K562 (cell line): ENCODE measurements at places on chromosomes 16 and 17. TPM values are rescaled to one million over a fixed set of nuclear protein-coding genes. Genes with fewer than 3 reads are reported as not detected.

DNA sequence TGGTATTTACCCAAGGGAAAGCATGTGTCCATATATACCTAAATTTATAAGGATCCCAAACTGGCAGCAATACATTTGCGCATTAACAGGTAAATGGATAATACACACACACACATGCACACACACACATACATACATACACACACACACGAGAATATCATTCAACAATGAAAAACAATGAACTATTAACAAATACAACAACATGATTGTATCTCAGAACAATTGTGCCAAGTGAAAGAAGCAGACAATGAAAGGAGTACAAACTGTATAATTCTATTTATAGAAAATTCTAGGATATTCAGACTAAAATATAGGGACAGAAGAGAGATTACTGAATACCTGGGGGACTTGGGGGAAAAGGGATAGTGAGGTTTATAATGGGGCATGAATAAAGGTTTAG is 323.0 kb downstream of the KCNJ2 start:
- no peak for DNase-seq
- no peak overlapping the region for H3K4me3 ChIP-seq
- no peaks in the 10 kb centered on the region for H3K4me1 ChIP-seq
- H3K36me3 ChIP-seq: no peaks in the 10 kb centered on the region
- H3K27ac ChIP-seq: no peak overlapping the region
- H3K27me3 ChIP-seq: no peaks in the 10 kb centered on the region

DNA sequence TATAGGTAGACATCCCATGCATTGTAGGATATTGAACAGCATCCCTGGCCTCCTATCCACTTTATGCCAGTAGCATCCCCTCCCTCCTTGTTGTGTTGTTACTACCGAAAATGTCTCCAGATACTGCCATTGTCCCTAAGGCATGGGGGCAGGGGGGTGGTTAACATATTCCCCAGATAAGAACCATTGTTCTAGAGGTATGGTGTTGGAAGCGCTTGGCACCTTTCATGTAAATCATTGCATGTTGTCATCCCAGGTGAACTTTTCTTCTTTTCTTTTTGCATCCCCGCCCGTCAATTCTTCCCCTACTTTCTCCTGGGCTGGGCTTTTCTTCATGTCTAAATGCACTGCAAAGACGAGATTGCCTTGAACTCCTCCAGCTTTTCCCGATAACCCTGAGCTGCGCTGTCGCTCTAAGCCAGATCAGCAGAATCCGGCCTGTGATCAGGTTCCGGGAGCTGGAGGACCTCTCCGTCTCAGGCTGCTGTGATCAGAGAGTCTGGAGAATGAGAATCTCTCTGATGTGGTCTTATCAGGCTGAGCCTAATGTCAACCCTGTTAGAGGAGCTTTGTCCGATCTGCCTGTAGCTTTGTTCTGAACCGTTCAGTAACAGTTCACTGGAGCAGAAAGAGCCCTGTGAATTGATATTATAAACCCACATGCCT is 76.2 kb downstream of the RBFOX1 start:
- no peak for DNase-seq
- no peak overlapping the region for H3K4me3 ChIP-seq
- H3K36me3 ChIP-seq: no peaks in the 10 kb centered on the region
- H3K27ac ChIP-seq: no peak overlapping the region

GNG13 gene
- total RNA-seq: not detected in 2 replicates

GRCh38 chr16:66906916-66907836 is 11.5 kb downstream of the CDH16 start:
- no peak overlapping the region for H3K4me3 ChIP-seq
- H3K36me3 ChIP-seq: no peaks in the 10 kb centered on the region
- H3K27me3 ChIP-seq: no peaks in the 10 kb centered on the region
- no peak for DNase-seq
- H3K4me1 ChIP-seq: peaks cover 39% of the 10 kb centered on the region

GRCh38 chr17:53948323-53948722 is 125.6 kb downstream of the KIF2B start:
- H3K27ac ChIP-seq: no peak overlapping the region
- no peaks in the 10 kb centered on the region for H3K36me3 ChIP-seq
- no peaks in the 10 kb centered on the region for H3K27me3 ChIP-seq
